Astrocyte of the cerebellum (primary cell): ENCODE measurements at places on chromosomes 13 and 19.

GRCh38 chr19:29845574-29846176 is 33.9 kb downstream of the CCNE1 start:
- no peak for DNase-seq

- DNase-seq, result no peak
Measured at GRCh38 chr13:111344471-111345191, 24.2 kb downstream of the TEX29 start.

DNA sequence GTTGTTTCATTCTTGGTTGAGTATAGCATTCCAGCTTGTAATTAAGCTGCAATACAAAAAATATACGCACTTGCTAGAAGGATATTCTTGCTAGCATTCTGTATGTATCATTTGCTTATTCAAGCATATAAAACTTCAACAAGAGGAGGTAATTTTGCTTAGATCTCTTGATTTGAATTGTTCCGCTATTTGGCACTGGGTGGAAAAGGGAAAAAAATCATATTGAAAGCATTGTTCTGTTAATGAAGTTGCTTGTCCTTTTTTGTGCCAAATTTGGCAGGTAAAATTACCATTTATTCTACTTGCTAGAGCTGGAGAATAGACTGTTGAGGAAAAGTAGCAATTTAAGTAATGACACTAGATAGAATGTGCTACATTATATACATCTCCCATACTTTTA is 190.2 kb downstream of the GGACT start:
- no peak for DNase-seq

DNA sequence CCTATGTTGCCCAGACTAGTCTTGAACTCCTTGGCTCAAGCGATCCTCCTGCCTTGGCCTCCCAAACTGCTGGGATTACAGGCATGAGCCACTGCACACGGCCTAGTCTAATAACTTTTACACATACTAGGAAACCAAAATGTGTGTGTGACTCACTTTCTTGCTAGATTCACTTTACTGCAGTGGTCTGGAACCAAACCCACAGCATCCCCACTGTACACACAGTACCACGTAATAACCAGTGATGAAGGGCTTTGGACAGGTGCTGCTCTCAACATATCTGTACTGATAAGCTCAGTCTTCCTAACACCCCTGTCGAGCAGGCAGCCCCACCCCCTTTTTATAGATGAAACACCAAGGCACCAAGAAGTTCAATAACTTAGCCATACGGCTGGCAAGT is 5.1 kb downstream of the DNMT1 start:
- DNase-seq, result no peak

GRCh38 chr19:53878776-53879139 is 3.2 kb upstream of the PRKCG start:
- DNase-seq, result no peak
